Osteoblast (primary cell): ENCODE measurements at places on chromosomes 16 and 17.

DNA sequence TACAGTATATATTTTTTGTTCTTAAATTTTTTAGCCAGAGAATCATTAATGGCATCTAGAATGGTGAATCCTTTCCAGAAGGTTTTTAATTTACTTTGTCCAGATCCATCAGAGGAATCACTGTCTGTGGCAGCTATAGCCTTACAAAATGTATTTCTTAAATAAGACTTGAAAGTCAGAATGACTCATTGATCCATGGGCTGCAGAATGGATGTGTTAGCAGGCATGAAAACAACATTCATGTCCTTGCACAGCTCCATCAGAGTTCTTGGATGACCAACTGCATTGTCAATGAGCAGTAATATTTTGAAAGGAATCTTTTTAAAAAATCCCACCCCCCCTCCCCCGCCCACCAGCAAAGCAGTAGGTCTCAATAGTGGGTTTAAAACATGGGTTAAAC, 51.4 kb downstream of the CACNG1 start:
- DNase-seq: no peak

GRCh38 chr17:28482551-28483199, 9.2 kb downstream of the SLC13A2 start:
- peak; percentile 25 for DNase-seq

GRCh38 chr17:38542286-38542685, 63.5 kb downstream of the SRCIN1 start:
- DNase-seq: peak; percentile 26

DNA sequence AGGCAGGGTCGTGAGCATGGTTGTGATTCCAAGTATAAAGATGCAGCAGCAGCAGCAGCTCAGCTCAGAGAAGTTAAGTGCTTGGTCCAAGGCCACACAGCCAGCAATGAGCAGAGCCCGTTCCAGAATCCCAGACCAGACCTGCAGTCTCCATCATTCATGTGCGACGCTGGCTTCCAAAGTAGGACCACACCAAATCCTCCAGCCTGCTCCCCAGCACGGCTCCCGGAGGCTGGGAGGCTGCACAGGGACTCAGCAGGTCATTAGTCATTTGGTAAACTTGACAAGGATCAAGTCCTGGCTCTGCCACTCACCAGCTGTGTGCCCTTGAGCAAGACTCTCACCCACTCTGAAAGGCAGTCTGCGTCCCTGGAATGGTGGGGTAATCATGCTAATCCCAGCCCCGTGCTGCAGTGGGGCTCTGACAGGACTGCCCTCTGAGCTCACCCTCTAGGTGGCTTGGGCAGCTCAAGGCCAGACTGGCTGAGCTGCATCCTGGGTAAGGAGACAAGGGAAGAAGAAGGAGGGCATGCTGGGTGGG, 95.1 kb upstream of the TMEM132E start:
- no peak for DNase-seq

- DNase-seq: peak; percentile 77
These were observed 611 bp downstream of the SMARCE1 start for GRCh38 chr17:40646791-40647623.

DNA sequence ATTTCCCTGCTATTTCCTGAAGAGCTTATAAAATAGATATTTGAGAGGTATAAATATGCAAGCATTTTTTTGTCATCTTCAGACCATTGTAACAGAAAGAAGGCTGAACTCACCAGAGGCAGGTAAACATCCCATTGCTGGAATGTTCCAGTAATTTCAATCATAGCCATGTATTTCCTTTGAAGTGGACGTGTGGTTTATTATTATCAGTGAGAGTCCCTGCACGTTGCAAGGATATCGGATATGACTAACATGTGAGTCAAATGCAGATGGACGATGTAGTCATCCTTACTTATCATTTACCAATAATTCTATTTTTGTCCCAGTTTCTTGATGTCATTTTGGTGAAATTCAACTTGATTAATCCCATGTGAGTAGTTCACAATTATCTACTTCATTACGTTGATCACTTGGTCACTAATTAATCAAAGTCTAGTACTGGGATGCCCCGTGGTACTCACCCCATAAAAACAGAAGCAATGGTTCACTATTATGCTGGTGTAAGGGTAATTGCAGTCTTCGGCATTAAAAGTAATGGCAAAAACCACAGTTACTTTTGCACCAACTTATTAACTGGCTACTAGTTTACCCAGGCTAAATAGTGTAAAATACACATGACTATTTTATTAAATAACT, 89.5 kb downstream of the VAT1L start:
- DNase-seq: no peak

DNA sequence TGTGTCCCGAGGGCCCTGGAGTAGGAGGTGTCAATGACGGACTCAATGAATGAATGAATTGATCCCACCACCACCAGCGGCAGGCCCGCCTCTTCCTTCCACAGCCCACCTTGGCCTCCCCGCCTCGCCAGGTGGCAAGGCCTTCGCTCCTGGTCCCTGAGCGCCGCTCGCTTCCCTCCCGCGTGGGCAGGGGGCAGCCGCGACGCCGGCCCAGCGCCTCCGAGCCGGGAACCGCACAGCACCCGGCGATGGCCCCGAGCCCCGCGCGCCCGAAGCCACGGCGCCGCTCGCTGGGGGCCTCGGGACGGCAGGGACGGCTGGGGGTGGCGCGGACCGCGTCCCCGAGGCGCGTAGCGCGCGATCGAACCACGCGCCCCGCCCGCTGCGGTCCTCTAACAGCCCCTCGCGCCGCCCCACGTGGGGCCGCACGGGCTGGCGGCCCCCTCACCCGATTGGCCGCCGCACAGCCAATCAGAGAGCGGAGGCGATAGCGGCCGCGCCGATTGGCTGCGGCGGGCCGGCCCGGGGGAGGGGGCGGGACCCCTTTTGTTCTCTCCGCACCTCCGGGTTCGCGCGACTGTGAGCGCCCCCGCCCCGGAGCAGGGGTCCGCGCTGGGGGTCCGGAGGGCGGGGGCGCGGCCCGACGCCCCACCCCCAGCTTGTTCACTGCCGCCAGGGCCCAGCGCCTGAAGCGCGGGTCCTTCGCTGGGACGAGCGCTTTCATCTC, 31.4 kb downstream of the ACTG1 start:
- DNase-seq: peak; percentile 100

GRCh38 chr17:77444984-77445759, 304.4 kb downstream of the SEC14L1 start:
- no peak for DNase-seq

GRCh38 chr17:67520252-67520906, 143.3 kb downstream of the PITPNC1 start:
- DNase-seq: peak; percentile 32

DNA sequence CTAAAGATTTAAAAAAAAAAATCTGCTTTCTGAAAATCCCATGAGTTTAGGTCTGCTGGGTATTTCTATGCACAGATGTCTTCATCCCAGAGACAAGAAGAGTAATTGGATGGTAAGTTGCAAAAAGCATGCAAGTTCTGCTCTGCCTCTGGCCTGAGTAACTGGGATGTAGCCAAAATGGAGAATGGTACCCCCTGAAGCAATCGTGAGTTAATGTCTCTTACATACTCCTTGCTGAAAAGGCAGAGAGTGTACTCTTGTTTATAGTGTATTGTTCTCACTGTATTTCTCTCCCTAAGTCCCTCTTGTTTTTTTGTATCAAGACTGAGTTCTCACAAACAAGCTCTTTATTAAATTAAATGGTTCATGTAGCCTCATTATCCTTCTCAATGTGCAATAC, 259.0 kb downstream of the IRX3 start:
- peak; percentile 51 for DNase-seq

- peak; percentile 65 for DNase-seq
These were observed 1.1 kb downstream of the ARL6IP1 start for GRCh38 chr16:18800293-18800692.

- DNase-seq: peak; percentile 99
These were observed at the start of gene ASPSCR1 for GRCh38 chr17:81977211-81977808. TSS of gene ASPSCR1 (plus strand) at chr17:81977629. CDS start at chr17:81977647, 18 bp downstream.

DNA sequence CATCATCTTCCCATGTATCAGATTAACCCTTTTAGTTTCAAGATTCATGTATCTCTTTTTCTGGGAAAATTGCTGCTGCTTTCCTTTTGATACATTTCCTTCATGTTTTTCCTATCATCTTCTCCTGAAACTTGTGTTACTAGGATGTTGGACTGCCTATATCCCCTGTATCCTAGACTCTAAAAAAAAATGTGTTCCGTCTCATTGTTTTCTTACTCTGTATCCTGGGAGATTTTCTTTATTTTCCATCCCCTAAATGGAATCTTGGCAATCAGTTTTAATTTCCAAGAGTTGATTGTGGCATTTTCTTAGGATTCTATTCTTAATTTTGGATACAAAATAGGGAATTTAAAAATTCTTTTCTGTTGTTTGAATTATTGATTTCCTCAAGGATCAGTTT, 36.8 kb downstream of the MAP2K4 start:
- no peak for DNase-seq

DNA sequence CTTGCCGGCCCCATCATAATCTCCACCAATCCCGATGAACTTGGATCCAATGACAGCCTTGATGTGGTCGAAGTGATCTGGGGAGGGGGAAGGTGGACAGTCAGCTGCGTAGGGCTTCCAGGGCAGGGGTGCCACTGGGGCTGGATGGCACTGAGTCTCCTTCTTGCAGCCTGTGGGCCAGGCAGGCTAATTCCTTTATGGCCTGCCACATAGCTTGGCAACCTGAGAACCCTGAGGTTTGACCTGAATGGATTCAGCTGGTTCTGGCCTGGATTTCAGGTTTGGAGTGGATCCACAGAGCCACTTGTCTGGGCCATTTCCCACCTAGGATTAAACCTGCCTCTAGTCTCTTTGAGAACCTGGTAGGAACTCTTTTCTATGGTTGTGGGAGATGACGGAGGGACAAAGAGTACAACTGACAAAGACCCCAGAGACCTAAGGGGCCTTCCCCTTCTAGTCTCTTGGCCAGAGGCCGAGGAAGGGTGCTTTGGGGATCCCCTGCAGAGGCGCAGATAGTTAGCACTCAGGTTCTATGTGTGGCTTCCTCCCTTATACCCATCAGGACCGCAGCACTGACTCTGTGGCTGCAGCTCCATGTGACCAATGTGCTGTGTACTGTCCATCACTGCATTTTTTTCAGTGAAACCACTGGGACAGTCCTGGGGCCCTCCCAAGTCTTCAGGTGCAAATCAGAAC, 9.2 kb upstream of the DPEP3 start:
- DNase-seq: peak; percentile 71

- peak; percentile 84 for DNase-seq
These were observed 58.5 kb downstream of the OR1D5 start for GRCh38 chr17:3004925-3005324.

- no peak for DNase-seq
These were observed 165.6 kb downstream of the IRX3 start for GRCh38 chr16:54120846-54121480.

GRCh38 chr17:61291451-61292285, 108.0 kb upstream of the TBX2 start:
- peak; percentile 34 for DNase-seq

DNA sequence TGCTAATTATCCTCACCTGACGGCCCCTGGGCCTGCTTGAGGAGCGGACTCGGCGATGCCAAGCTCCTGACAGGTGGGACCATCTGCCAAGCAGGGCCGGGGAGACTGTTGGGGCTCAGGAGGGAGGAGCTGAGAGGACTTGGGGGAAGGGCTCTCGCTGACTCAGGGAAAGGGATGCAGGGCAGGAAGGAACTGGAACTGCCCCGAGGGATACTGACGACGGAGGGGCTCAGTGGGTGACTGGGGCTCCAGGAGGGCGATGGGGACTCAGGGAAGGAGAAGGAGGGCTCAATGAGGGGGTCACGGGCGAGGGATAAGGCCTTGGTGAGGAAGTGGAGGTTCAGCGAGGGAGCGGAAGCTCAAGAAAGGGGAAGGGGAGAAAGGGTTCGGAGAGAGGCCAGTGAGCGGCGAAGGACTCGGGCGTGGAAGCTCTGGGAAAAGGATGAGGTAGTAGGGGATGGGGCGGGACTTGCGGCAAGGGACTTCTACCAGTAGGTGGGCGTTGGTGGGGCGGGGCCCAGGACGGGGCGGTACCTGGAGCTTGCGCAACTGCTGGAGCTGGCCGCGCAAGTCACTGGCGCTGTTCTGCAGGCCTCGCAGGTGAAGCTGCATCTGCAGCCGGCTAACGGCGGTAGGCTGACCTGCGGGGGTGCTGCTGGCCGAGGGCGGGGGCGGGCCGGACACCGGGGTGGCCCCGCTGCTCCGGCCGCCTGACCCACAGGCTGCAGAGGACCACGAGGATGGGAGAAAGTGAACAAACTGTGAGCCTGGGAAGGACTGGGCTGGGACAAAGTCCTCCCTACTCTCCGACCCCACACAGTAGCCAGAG, 46.5 kb downstream of the SRCIN1 start:
- DNase-seq: peak; percentile 88

DNA sequence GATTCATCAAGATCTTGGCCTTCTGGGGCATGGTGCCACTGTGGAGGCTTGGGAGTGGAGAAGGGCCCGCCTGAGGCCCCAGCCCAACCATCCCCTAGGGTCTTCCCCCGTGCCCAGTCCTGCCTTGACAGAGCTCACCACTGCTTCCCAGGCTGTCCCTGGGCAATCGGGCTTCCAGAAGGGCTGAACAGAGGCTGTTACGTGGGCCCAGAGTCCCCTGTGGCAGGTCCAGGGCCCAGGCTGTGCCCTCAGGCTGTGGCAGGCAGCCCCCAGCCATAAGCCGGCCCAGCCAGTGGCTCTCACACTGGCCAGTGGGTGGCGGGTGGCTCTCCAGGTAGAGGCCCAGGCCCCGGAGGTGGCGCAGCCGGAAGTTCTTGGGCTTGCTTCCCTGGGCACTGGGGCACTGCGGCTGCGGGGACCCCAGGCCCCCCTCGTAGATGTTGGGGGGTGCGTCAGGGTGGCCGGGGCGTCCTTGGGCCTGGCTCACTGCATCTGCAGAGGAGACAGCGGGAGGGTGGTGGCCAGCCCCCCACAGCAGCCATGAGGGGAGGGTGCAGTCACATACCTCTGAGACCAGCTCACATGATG, 809 bp downstream of the C16orf90 start:
- no peak for DNase-seq

- DNase-seq: no peak
These were observed 595 bp downstream of the BICDL2 start for GRCh38 chr16:3035972-3036725.

- no peak for DNase-seq
These were observed 97.1 kb upstream of the TMEM97 start for GRCh38 chr17:28221751-28222414.

- DNase-seq: peak; percentile 48
These were observed 8.1 kb downstream of the CRISPLD2 start for GRCh38 chr16:84827897-84828296.

GRCh38 chr17:81034168-81034777, 678 bp upstream of the BAIAP2 start:
- DNase-seq: peak; percentile 91

DNA sequence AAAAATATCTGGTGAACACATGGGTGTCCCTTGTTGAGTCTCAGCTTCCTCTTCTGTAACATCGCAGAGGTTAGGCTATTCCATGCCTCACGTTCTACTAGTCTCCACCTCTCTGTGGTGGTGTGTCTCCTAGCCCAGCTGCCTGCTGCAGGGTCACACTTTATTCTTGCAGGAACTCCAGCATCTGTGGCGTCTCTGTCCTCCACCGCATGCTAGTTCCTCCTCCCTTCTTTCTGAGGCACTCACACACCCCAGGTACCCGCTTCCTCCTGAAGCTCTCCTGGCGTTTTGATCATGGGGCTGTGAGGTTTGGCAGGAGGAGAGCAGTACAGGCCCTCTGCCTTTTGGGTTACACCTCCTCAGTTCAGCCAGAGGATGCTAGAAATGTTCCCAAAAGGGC, 9.9 kb upstream of the TEX2 start:
- no peak for DNase-seq
